ENCODE measurements at places on chromosomes 3 and 15. TPM values are rescaled to one million over a fixed set of nuclear protein-coding genes. Genes with fewer than 3 reads are reported as not detected.

Gene GOLGA6L7
- total RNA-seq: not detected

Gene HAUS2
- 50.6 TPM for total RNA-seq

Gene B3GALNT1
- total RNA-seq: 6.2 TPM

Gene SLC6A11
- total RNA-seq: not detected

Gene HRG
- not detected for total RNA-seq

Gene COX5A
- 119 TPM for total RNA-seq

Gene BOC
- total RNA-seq: 15.3 TPM

Gene PLSCR4
- total RNA-seq: 2.7 TPM

Gene DUOX1
- total RNA-seq: not detected

Gene PPP1R14D
- not detected for total RNA-seq

Gene THSD4
- total RNA-seq: 11.8 TPM

Gene SRGAP3
- 0.69 TPM for total RNA-seq

Gene AQP9
- not detected for total RNA-seq

Gene NR1I2
- total RNA-seq: 0.03 TPM

Gene CKMT1A
- total RNA-seq: not detected

Gene IFRD2
- 168 TPM for total RNA-seq

Gene ARMC8
- total RNA-seq: 37.5 TPM

Data from HT1080 (cell line).